Hepatocyte (in vitro differentiated cells): ENCODE measurements at places on chromosomes 4 and X. TPM values are rescaled to one million over a fixed set of nuclear protein-coding genes. Genes with fewer than 3 reads are reported as not detected.
A peak's percentile ranks its signal among the peaks of the same experiment; 100 is the strongest.

The MAGEA8 gene
- not detected in 2 replicates for total RNA-seq

GRCh38 chr4:140052050-140052449 is 101.9 kb downstream of the MAML3 start:
- DNase-seq = peak; percentile 52

The IL21 gene
- not detected in 2 replicates for total RNA-seq

DNA sequence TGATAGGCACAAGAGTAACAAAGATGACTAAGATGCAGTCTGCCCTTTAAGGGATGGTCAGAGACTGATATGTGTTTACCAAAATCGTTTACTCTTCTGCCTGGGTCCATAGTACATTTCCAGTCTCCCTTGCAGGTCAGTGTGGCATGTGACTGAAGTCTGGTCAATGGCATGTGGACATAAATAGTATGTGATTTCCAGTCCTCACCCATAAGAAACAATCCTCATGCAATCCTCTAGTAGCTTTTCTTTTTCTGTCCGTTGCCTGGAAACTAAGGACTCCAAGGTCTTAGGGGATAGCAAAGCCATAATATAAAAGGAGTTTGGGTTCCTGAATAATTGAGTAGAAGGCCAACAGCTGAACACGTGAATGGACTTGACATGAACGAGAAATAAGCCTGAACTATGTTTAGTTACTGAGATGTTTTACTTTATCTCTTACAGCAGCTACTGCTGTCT is 1.1 kb downstream of the SLC9B2 start:
- DNase-seq = peak; percentile 63

DNA sequence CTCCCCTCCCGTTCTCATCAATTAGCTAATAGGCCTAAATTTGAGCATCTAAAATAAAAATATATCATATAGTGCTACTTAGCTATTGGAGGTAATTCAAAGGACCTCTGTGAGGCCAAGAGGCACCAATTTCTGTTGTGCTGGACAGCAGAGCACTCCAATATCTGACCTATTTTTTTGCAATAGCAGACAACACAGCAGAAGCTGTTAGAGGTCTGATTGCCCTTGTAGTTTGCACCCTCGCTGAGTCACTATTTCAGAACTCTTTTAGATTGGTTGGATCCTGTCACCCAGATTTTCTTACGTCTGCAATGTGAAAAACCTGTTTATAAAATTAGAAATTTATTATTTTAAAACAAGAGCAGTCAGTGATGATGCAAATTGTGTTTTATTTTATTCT is 184.1 kb downstream of the CEP135 start:
- DNase-seq = no peak

DNA sequence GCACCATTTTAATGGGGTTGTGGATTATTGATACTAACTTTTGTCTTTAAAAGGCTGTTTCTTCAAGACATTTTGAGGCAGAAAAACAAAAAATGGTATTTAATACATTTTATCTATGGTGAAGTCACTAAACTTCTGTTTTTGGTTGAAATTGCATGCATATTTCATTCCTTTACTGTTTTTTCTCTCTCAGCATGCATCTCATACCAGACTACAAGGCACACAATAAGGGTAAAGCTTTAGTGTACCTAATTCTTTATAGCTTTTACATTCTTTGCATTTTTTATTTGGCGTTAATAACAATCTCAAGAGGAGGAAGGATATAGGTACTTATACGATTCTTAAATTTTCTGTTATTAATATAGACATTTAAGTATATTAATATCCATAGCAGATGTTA is 151.0 kb upstream of the DKK2 start:
- DNase-seq = no peak

DNA sequence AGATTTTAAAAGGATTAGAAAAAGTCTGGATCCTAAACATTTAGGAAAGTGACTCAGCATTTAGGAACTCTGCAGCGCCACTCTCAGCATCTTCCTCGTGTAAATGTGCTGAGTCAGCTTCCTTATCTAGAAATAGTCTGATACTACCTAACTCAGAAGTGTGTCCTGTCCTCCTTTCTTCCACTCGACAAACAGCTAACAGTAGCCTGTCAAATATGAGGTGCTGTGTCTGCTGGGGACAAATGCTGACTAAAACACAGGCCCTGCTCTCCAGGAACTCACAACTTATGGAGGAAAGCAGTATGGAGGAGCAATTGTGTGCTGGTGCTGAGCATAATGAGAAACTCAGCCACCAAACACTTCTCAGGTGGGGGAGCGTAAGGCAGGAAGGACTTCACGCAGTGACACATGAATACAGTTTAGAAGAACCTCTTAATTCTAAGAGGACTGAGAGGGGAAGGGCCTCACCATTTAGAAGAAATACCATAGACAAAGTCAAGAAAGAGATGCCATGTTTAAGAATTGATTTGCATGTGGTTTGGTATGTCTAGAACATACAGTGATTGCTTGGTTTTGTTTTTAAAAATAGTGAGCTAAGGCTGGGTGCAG is 125.3 kb downstream of the SOWAHB start:
- peak; percentile 46 for DNase-seq

The FDCSP gene
- not detected in 2 replicates for total RNA-seq

DNA sequence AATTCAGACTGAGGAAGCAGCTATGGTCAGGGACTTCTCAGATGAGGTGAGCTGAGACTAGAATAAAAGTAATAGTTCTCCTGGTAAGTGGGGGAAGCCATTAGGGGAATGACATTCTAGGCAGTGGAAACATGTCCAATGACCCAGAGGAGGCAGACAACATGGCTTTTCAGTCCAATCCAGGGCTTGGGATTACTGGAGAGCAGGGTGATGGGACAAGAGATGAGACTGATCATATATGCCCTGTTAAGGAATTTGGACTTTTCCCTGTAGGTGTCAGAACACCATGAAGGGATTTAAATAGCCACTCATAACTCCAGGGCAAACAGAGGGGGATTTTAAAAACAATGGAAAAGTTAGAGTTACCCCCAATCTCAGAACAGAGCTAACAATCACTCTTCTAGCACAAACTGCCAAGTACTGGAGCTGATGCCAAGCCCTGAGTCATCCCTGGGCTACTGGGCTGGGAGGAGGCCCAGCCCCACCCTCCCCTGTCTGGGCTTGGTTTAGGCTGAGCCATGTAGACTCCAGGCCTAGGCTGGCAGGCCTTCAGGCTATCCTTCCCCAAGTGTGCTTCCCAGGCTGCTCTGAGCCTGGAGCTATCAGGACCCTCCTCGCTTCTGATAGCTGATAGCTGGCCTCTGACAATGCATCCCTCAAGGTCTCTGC is 22.7 kb upstream of the MSN start:
- peak; percentile 47 for DNase-seq

GRCh38 chrX:47224266-47224895 is 5.9 kb downstream of the CDK16 start:
- DNase-seq = no peak

- DNase-seq = no peak
These were observed 127.5 kb upstream of the NEIL3 start for GRCh38 chr4:177182166-177182565.

DNA sequence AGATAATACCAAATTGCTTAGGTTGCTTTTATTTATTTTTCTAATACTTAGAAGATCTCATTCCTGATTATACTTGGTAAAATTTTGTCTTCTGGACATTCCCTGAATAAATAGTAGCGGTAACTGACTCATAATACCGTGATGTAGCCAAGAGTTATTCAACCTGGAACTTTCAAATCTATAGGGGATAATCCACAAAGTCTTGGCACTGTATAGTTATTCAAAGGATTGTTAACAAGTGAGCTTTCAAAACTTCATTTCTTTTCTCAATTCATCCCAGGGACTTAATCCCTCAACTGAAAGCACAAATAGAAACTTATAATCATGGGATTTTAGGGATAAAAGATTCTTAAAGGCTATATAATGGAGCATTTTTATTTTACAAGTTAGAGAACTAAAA is 1383.3 kb downstream of the FAM133A start:
- no peak for DNase-seq

GRCh38 chrX:23373129-23373804 is 38.6 kb downstream of the PTCHD1 start:
- DNase-seq = no peak

- DNase-seq = no peak
These were observed 1609.2 kb downstream of the STIM2 start for GRCh38 chr4:28469886-28470285.

DNA sequence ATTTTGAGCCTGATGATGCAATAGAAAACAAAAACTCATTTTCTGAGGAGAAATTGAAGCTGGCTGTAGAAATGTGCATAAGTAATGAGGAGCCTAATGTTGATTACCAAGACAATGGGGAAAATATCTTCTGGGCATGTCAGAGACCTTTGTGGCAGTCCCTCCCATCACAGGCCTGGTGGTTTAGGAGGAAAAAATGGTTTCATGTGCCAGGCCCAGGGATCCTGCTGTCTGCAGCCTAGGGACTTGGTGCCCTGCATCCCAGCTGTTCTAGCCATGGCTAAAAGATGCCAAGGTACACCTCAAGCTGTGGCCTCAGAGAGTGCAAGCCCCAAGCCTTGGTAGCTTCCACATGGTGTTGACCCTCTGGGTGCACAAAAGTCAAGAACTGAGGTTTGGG is 128.7 kb upstream of the ARHGEF9 start:
- DNase-seq = no peak

- no peak for DNase-seq
These were observed 119.7 kb downstream of the ATG4A start for GRCh38 chrX:108211301-108211700.

GRCh38 chr4:121072224-121073003 is at the start of gene NDNF:
Gene NDNF, minus strand, starts transcription at chr4:121072535. Its CDS starts 26,698 bp downstream, at chr4:121045837.
- peak; percentile 74 for DNase-seq

DNA sequence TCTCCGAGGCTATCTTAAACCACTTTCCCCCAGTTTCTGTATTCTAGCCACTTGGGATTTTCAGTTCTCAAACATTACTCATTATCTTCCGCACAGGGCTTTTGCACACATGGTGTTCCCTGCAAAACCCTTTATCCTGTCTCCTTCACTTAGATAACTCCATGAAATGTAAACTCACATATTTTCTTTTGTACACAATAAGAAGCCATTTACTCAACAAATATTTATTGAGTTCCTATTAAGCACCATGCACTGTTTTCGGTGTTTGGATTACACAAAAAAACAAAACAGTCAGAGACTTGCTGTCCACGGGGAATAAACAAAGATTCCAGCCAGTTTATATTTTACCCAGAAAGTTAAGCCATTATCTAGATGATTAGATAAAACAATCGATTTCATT is 42.5 kb upstream of the UNC5C start:
- DNase-seq = no peak

DNA sequence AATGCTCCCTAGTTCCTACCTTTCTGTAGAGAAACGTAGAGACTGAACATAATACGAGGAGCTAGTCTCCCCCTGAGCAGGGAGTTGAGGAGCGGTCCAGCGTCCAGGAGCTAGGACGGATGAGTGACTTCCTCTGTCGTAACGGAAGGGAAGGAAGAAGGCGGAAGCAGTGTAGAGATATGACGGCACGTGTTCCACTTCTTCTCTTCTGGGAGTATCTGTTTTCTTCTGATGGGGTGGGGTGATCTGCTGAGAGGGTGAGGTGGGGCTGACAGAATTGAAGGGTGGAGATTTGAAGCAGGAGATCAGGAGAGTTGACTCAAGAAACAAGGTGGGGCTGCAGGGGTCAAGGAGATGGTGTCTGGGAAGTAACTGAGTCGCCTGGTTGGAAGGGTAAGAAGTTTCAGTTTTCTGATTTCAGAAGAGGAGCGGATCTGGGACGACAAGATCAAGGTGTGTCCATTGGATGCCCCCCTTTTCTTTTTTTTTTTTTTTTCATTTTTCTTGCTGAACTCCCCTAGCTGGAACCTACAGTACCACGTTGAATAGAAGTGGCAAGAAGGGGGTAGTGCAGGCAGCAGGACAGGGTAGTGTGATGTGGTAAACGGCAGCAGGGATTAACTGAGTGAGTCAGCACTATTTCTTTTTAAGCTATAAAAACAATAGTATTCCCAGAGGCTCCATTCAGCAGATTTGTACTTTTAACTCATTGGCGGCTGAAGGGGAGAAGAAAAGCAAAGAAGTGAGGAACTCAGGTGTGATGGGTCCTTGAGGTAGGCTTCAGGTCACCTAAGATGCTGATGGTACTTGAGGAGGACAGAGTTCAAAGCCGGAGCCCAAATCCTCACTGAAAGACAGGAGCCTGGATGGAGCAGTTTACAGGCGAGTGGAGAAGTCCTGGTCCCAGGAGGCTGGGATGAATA is 50.8 kb upstream of the SETD7 start:
- no peak for DNase-seq

The SRD5A3 gene
- 32.4 and 37.5 TPM in 2 replicates for total RNA-seq

- DNase-seq = no peak
These were observed 265.0 kb upstream of the SLITRK2 start for GRCh38 chrX:145552643-145553042.

GRCh38 chr4:103244251-103244650 is 46.1 kb upstream of the CENPE start:
- DNase-seq = no peak

DNA sequence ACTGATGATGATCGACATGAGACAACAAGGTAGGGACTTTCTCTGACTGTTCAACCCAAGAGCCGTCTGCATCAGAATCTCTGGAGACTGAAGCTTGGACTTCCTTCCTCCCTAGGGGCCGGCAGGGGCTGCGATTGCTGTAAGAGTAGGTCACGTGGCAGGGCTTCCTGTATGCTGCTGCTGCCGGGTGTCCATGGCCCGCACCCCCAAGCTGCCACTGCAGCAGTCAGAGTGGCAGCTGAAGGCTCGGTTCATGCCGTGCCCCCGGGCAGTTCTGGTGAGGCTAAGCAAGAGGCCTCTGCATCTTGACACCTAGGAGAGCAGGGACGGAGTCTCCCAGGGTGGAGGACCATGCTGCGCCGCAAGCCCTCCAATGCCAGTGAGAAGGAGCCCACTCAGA is at the start of gene SASH3:
Gene SASH3, plus strand, starts transcription at position 203 of the 400 bp plus-strand sequence. Its CDS starts 149 bp downstream, at position 352.
- no peak for DNase-seq

DNA sequence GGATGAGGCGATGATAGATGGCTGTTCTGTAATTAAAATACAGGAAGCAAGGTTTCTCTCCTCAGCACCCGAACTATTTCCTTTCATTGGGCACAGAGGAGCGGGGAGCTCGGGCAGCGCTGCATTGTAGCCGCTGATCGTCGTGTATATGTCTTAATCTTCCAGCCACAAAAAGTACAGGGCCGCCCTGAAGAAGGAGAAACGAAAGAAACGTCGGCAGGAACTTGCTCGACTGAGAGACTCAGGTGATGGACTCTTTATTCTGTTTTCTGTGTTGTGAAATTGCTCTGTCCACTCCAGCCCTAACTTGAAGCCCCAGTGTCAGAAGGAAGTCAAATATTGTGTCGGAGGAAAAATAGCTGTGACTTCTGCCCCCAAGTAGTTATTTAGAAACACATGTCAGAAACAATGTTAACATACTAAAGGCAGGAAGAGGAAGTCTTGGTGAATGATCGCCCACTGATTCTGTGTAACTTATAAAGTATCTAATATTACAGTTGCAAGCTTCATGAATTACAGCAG is 546 bp downstream of the ZRSR2 start:
- peak; percentile 4 for DNase-seq

GRCh38 chrX:53587795-53588420 is 98.6 kb downstream of the HUWE1 start:
- no peak for DNase-seq
